WTC11 (cell line): ENCODE measurements at places on chromosomes 2 and 18. TPM values are rescaled to one million over a fixed set of nuclear protein-coding genes. Genes with fewer than 3 reads are reported as not detected.

The ERCC3 gene
- total RNA-seq, result 43.3 to 48.1 TPM (median 43.8 TPM) in 3 replicates

The MEP1B gene
- total RNA-seq, result 0.07 TPM in 1 of 3 replicates, not detected in the others

The CXCR1 gene
- total RNA-seq, result not detected in 3 replicates

The CEBPZ gene
- total RNA-seq, result 127 to 146 TPM (median 132 TPM) in 3 replicates

The CYP1B1 gene
- total RNA-seq, result 2.9 to 4.2 TPM (median 4.1 TPM) in 3 replicates

The ST8SIA5 gene
- 2.8 to 5.4 TPM (median 3.1 TPM) in 3 replicates for total RNA-seq

DNA sequence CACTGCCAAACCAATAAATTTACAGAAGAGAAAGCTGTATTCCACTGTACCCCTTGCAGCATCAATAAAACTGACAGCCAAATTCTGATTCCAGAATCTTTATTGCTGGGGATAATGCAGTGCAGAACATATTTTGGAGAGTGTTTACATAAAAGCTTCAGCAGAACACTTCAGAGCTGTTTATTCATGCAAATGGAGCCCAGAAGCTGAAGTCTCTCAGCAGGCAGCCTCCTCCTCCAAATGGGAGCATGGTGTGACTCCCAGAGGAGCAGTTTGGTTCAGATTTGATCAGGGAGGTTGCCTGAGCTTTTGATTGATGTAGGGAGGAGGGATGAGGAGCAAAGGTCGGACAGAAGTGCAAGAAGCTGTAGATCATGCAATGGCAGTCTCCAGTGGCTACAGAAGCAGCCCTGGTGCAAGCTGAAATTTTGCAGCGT, 22.4 kb downstream of the LHCGR start:
- no peak for DNase-seq

- no peak for DNase-seq
Observed at GRCh38 chr2:97765933-97766332, 52.6 kb downstream of the ZAP70 start.

- DNase-seq, result peak; percentile 75
Observed at GRCh38 chr2:236847538-236848263, 238.0 kb upstream of the COPS8 start.

DNA sequence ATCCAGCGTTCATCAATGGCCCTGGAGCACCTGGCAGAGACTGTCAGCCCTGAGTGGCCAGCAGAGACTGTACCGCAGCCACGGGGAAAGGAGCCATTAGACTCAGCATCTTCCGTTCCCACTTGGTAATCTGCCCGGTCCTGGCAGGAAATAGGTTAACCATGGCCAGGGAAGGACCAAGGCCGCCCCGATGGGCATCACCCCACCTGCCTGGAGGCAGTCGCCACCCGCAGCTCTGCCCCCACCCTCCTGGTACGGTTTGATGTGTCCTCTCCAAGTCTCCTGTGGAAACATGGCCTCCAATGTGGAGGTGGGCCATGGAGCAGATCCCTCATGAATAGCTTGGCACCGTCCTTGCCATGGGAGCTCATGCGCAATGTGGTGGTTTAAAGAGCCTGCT, 75.3 kb downstream of the RTP5 start:
- DNase-seq, result no peak

DNA sequence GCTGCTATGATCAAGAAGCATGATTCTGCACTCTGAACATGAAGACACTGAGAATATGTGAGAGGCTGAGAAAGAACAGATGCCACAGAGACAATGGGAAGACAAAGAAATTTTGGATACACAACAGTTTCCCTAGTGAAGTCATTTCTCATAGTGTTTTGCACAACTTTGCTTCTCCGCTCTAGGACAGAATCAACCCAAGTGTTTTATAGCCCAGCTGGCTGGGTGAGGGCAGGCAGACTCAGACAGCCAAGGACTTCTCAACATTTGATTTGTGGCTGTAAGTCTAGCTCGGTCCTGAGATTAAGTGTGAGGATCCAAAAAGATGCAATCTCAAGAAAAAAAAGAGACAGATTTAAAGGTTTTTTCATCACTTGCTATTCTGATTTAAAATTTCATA, 536.5 kb upstream of the CRIM1 start:
- no peak for DNase-seq

GRCh38 chr2:219421323-219421722, 3.1 kb downstream of the DES start:
- no peak for DNase-seq
